Brain pericyte (primary cell): ENCODE measurements at places on chromosomes 5 and 9.

GRCh38 chr9:4665357-4665756, 923 bp downstream of the SPATA6L start:
- no peak for DNase-seq

DNA sequence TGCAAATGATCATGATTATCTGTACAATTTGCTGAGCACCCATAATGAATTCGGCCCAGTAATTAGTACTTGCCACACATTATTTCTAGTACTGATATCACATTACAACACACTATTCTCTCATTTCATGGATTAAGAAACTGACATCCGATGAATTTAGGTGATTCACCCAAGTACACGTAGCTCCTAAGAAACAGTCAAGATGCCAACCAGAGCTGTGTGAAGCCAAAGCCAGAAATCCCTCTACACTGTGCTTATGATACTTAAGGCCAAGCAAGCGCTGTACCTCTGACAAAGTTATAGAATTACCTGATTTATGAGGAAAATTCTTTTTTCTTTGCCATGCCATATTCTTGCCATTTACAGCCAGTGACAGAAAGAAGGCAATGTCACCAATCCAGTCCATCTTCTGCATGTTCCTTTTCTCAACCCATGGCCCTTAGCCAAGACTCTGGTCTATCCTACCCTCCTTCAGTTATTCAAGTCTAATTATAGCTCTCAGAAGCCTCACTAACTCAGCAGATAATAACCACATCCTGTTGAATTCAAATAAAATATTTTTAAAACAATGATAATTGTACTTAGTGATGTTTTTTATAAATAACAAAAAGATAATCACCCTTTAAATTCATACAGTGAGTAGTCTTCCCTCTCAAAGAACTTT, 74.3 kb upstream of the PTGER4 start:
- DNase-seq, result no peak

- DNase-seq, result no peak
These were observed 5.5 kb downstream of the CSNK1G3 start for GRCh38 chr5:123517476-123517875.

- DNase-seq, result no peak
These were observed 812 bp downstream of the CACFD1 start for GRCh38 chr9:133460405-133461175.

GRCh38 chr5:30572279-30572678, 621.2 kb upstream of the CDH6 start:
- DNase-seq, result no peak

GRCh38 chr5:112974901-112975300, 1.7 kb upstream of the DCP2 start:
- DNase-seq, result no peak

GRCh38 chr5:143738417-143739401, 73.3 kb upstream of the HMHB1 start:
- no peak for DNase-seq

- no peak for DNase-seq
These were observed 122.9 kb upstream of the NFIL3 start for GRCh38 chr9:91546574-91546973.

- DNase-seq, result no peak
These were observed 23.3 kb downstream of the CAVIN4 start for GRCh38 chr9:100601216-100601615.

DNA sequence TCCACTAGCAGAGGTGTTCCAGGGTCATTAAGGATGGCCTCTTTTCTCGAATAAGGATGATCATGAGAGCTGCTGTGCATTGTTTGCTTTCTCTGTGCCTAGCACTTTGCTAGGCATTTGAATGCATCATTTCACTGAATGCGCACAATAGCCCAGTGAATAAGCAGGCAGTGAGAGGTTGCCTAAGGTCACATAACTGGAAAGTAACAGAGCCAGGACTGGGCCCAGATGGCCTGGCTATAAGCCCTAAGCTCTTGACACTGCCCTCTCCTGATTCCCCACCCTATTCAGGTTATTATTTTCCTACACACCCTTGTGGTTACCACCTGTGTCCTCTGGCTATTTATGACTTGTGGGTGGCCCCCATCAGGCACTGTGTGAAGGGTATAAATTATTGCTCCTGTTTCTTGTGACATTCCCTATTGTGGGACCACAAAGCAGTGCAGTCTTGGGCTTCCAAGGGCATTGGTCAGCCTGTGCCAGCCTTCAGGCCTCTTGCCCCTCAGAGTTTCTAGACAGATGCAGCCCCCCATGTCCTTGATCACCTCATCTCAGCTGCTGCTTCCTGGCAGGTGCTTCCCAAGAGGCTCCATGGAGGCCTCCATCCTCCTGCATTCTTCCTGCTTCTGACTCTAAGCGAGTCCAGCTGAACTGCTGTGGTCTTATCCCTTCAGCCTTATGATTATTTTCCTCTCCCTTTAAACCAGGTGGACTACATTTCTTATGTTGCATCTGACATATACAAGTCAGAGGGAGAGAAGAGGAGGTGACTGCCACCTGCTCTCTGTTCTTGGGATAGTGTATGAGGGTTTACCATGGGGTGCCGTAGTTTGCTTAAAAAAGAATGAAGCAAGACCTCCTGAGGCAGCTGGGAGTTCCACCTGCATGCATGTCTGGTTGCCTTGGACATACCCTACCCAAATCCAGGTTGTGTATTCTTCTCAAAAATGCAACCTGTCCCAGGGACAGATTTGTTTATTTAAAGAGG, 47.6 kb downstream of the ANGPTL2 start:
- DNase-seq, result no peak

- DNase-seq, result no peak
These were observed 51.6 kb upstream of the PHYKPL start for GRCh38 chr5:178284093-178284675.

DNA sequence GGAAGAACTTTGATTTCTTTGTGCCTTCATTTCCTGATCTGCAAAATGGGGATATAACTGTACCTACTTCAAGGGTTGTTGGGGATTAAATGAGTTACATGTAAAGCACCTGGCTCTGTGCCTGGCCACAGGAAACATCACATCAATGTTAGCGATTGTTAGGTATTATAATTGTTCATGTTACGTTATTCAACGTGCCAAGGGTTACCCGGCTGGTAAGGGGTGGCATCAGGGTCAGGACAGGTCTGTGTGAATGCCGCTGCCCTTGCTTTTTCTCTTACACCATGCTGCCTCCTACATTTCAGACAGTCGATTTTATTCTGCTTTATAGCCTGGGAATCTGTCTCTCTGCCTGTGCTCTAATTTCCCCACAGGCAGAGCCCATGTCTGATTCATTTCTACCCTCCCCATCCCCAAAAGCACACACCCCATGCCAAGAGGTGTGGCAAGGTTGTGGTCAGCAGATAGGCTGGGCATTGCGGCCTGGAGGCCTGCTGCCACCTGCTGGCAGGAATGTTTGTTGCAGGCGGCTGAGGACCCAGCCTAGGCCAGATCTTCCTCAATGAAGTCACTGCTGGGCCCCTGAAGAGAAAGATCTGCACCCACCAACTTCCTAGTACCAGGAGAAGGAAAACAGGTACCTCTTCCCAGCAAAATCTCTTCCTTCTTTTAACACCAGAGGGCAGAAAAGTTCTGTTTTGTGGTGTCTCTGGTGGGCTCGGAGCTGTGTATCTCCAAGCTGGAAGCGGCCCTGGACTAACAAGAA, 5.3 kb downstream of the ANKS6 start:
- DNase-seq, result no peak

DNA sequence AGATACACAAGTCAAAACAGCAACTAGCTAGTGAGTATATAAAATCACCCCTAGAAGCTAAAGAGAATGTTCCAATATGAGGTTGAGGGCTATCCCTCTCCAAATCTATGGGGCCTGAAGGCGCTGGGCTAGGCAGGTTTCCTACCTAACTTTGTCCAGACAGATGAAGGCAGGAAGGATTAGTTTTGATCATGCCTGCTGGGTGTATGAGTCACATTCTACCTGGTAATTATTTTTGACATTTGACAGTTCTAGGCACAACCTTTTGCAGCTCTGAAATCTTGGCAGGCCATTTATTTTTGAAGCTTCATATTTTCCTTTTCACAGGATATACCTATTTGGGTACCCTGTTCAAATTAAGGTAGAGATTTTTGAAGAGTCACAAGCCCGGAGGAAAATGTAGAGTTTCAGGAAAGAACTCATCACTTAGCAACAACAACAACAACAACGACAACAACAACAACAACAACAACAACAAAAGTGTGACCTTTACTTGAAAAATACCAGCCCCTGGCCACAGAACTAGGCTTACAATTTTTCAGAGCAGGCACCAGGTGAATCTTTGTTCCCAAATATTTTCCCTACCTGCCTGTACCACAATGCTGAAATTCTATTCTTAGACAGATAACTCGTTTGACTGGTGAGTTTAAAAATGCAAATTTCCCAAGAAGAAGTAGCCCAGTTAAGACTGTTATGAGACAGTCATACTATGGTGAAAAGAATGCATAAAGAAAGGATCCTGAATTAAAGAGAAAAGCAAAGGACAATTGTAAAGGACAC, 175.5 kb upstream of the TUT7 start:
- no peak for DNase-seq

DNA sequence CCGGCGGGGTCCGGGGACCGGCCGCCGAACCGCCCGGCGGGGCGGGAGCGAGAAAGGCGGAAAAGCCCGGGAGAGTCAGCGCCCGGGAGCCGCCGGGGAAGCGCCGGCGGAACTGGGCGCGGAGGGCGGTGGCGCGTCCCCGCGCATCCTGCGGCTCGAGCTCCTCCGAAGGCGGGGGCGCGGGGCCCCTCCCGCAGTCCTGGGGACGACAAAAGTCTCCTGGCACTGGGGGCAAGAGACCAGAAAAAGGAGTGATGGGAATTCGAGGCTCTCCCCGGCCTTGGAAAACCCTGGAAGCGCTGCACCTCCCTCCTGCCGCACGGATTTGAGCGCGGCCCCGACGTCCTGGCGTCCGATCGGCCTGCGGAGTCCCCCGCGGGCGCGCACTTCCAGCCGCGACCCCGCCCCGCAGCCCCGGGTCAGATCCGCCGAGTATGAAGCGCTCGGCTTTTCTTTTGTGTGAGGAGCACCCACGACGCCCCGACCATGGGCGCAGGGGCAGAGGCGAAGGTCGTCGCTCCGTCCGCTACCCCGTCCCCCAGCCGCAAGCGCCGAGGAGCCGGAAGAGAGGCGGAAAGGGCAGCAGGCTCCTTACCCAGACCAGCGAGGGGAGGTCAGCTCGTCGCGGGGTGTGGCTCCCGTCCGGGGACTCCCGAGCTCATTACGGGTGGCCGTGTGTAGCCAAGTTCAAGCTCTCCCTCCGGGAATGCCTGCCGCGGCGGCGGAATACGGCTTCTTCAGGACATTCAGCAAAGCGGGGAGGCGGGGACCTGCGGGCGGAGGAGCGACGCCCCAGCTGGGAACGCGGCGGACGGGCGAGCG, at the start of gene EPB41L4A:
TSS of gene EPB41L4A (minus strand) at position 114 of the 822 bp plus-strand sequence. CDS start 238 bp downstream, outside the sequence.
- DNase-seq, result no peak

GRCh38 chr5:124650951-124651662, 95.3 kb downstream of the ZNF608 start:
- peak; percentile 59 for DNase-seq

- DNase-seq, result peak; percentile 63
These were observed 50.3 kb upstream of the PSD2 start for GRCh38 chr5:139745132-139745799.

DNA sequence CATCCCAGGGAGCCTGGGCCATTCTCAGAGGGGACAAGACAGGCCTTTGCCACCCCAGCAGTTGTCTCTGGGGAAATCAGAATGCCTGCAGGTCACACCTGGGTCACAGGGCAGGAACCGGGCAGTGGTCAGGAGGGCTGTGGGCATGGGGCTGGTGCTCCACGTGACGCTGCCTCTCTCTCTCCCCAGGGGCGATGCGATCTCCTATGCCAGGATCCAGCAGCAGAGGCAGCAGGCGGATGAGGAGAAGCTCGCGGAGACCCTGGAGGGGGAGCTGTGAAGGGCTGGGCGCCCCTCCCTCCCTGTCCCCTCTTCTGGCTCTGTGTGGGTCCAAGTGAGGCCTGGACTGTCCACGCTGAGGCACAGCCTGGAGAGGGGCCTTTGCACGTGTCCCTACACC, 8.6 kb downstream of the CACFD1 start:
- no peak for DNase-seq
